Subcutaneous preadipocyte (primary cell): ENCODE measurements at places on chromosomes 7 and 10. TPM values are rescaled to one million over a fixed set of nuclear protein-coding genes. Genes with fewer than 3 reads are reported as not detected.

The TAF5 gene
- total RNA-seq: 4.4 and 7.0 TPM in 2 replicates

The H2BK1 gene
- not detected in 2 replicates for total RNA-seq

The ACSL5 gene
- total RNA-seq: 1.4 and 2.6 TPM in 2 replicates

The PPP1R9A gene
- total RNA-seq: under 0.01 and 0.39 TPM in 2 replicates

The HOXA10 gene
- 9.9 and 11.3 TPM in 2 replicates for total RNA-seq

The PTPN20 gene
- total RNA-seq: 0.73 and 0.98 TPM in 2 replicates

The CHRM2 gene
- under 0.01 TPM in 1 of 2 replicates, not detected in the other for total RNA-seq

The ANKRD2 gene
- 1.8 and 2.9 TPM in 2 replicates for total RNA-seq

The PLAU gene
- 26.8 and 63.9 TPM in 2 replicates for total RNA-seq

The SLC39A12 gene
- total RNA-seq: not detected in 2 replicates

The PPP1R17 gene
- total RNA-seq: not detected in 2 replicates

The CYP2C8 gene
- total RNA-seq: not detected in 2 replicates

The ABCB1 gene
- total RNA-seq: 0.20 TPM in 1 of 2 replicates, not detected in the other

The NOM1 gene
- total RNA-seq: 14.3 and 26.6 TPM in 2 replicates

The LEP gene
- under 0.01 TPM in 1 of 2 replicates, not detected in the other for total RNA-seq

The LHFPL3 gene
- total RNA-seq: not detected in 2 replicates

The BAIAP2L1 gene
- total RNA-seq: 0.37 and 2.2 TPM in 2 replicates

The EPHB6 gene
- 3.1 and 12.1 TPM in 2 replicates for total RNA-seq

The TMEM26 gene
- total RNA-seq: under 0.01 TPM in 1 of 2 replicates, not detected in the other

The ZNF775 gene
- 3.7 and 4.9 TPM in 2 replicates for total RNA-seq

The HDAC9 gene
- 2.9 and 4.3 TPM in 2 replicates for total RNA-seq
